ENCODE measurements at places on chromosomes 4 and X.

- DNase-seq = no peak
These were observed 207.5 kb downstream of the FAM47B start for GRCh38 chrX:35150052-35150451.

GRCh38 chr4:56426273-56426672 lies 9.1 kb downstream of the PPAT start:
- DNase-seq = no peak

DNA sequence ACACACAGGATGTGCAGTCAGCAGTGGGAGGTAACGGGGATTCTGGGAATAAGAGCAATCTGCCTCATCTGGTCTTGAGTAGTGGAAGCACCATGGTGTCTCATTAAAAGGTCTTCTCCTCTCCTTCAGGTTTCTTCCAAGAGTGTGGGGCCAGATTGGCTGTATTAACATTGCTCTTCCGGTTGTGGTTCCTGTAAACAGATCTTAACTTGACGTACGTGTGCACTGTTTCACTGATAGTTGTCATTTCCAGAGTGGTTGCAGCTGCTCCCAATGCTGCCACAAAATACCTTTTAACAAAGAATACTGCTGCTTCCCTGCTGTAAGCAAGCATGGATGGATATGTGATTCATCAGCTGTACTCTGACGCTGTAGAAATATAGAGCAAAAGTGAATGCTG lies 1443.4 kb upstream of the TENM3 start:
- no peak for DNase-seq

- no peak for DNase-seq
These were observed 20.6 kb downstream of the NKX1-1 start for GRCh38 chr4:1385373-1386340.

DNA sequence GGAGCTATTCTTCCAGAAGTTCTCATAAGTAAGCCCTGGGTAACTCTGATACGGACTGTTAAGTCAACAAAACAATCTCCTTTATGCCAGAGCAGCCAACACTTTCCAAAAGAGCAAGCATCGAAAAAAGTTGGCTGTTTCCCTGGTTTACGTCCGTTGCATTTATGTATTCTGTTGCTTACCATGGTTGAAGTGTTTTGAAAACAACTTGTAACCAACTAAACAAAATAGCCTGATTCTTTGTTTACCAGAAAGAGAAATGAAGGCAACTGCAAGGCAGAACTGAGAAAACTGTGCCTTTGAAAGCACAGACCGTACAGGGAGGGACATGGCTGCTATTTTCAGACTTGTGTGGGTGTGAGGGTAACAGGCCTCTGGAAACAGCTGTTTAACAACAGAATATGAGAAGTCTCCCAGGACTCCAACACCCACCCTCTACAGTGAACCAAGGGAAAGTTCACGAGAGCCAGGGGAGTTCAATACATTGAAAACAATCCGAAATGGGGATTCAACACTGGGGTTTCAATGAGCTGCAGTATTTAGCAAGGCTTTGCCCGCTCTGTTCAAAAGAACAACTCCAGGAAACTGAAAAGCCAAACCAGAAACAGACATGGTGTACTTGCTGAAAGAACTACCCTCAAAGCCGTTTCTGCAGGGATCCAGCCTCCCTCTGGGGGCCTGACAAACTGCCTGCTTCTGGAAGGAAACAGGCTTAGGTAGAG lies 95.8 kb upstream of the EGFL6 start:
- DNase-seq = no peak

DNA sequence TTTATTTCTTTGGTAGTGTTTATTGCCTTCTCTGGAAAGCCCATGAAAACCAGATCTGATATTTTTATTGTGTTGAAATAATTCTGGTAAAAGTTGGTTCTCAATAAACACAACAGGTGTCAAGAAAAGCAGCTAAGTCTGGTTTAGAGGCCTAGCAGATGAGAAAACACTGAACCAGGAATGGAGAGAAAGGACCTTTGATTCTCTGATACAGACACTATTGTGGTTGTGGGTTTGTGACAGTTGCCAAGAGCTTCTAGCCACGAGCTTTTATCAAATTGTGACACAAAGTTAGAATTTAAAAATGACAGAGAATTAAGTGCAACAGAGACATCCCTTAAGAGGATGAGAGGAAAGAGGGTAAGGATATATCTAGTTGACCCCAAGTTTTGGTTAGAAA lies 42.6 kb downstream of the DDIT4L start:
- DNase-seq = no peak

DNA sequence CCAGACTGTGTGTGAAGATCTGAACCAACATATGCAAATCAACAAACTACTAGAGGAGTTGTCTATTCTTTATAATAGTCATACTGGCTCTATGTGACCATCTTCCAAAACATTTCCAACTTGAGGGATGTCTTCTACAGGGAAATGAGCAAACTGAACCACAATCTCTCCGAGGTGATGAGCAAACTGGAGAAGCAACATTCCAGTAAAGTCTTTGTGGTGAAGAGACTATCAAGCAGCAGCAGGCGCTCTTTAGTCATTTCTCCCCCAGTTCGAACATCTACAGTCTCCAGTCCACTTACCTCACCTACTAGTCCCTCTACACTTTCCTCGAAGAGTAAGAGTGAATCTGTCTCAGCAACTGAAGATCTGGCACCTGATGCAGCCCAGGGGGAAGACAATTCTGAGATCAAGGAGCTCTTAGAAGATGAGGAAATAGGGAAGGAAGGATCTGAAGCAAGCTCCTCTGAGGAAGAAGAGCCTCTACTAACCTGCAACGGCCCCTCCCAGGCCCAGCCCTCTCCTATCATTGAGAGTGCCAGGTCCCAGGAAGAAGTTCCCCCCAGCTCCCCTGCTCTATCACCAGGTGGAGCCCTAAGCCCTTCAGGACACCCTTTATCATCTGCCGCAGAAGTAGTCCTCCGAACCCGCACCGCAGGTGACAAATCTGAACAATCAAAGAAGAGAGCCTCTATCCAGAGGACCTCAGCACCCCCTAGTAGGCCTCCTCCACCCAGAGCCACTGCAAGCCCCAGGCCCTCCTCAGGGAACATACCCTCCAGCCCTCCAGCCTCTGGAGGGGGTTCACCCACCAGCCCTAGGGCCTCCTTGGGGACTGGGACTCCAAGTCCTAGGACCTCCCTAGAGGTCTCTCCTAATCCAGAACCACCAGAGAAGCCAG lies 98.1 kb downstream of the HNRNPD start:
- no peak for DNase-seq

DNA sequence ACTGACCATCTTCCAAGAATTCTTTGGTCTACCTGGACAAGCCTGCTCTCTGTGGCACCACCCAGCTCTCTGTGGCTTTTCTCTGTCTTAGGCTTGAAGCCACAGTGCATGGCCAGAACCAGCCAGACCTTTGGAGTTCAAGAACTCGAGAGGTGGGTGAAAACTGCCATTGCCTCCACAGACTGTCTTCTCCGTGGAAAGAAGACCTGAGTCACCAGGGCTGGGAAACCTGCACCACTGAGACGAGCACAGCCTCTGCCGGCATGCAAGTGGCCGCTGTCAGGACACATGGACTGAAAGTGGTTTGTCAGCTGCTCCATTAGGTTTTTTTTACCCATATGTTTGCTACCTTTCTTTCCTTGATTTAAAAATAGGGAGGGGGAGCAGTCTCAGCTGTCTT lies 74.5 kb downstream of the MGST2 start:
- no peak for DNase-seq

DNA sequence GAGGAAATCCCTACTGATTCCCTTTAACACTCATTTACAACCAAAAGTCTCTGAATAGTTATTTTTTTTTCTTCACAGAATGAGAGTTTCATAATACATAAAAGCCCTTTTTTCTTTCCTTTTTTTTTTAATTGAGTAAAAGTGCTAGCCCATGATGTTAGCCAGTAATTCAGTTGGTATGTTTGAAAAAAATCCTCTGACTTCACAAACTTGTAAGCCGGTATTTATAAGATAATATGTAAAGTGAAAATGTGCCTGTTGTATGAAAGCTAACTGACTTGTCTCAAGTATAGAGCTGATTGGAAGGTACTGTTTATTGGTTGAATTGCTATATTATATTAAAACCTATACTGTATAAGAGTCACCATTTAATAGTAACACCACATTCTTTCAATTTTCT lies 70.2 kb upstream of the NEIL3 start:
- DNase-seq = no peak

- no peak for DNase-seq
These were observed 17.1 kb upstream of the ARHGEF6 start for GRCh38 chrX:136797787-136798186.

- DNase-seq = no peak
These were observed 234.9 kb downstream of the TECRL start for GRCh38 chr4:64174247-64174882.

- DNase-seq = no peak
These were observed 31.3 kb downstream of the CD38 start for GRCh38 chr4:15809466-15809865.

DNA sequence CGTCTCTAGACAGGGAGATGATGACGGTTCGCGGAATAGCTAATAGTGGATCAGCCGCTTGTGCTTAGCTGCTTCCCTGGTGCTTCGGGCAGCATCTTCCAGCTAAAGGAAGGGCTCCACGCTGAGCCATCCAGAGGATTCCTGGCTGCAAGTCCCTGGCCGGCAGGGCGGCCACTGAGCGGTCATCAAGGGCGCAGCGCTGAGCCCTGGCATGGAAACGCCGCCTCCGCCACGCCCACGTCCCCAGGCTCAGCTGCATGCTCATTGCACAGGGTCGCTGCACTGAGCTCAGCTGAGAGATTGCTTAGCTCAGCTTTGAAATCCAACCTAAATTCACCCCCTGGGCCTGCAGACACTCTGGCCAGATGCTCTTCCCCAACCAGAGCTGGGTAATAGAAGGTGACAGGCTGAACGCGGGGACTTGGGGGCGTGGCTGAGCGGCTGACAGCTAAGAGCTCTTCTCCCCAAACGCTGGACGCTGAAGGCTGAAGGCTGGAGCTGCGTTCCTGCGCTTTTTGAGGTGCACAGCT lies 118.2 kb upstream of the KIT start:
- no peak for DNase-seq

- no peak for DNase-seq
These were observed 125.4 kb downstream of the ZNF330 start for GRCh38 chr4:141346144-141346543.

- DNase-seq = no peak
These were observed 912.5 kb downstream of the C4orf33 start for GRCh38 chr4:130008461-130008860.

DNA sequence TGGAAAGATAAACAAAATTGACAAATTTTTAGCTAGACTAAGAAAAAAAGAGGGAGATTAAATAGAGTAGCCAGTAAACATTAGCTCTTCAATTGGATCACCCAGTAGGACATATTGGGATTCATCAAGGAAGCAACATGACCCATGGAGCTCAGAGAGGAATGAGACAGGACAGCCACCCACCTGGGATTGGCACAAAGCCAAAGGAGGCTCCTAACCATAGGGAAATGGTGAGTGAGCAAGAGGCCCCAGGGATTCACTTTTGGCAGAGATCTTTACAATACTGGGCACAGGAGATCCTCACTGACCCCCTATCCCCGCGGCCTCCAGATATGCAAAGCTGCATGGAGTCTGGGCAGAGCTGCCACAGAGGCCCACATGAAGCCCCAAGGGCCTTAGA lies 34.8 kb upstream of the CXCL6 start:
- DNase-seq = no peak

DNA sequence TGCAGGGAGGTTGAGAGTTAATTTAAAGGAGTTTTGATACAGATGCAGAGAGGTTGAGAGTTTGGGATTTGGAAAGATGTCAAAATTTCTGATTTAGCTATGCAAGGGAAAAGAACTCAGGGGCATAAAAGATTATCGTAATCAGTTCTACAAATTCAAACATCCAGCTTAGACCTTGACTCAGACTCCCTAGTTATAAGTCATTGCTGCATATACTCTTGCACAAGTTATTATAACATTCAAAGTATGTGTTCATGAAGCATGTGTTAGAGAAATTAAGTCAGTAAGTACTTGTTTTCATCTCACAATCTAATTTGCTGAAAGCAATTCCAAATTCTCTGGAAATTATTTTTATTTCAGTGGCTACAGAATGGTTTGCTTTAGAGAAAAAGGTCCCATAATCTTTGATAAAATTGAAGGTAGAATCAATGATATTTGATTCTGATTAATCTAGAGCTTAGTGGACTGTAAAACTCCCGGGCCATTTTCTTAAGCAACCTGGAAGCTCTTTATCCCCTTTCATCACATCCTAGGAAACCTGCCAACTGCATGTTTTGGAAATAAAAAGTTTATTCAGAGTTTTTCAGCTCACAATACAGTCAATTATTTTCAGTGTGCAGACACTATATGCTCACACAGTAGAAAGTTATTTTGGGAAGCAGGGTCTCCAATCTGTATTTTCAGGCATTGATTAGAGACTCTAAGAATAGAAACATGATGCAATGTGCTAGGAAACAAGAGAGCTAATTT lies 132.9 kb upstream of the SPANXC start:
- DNase-seq = no peak

DNA sequence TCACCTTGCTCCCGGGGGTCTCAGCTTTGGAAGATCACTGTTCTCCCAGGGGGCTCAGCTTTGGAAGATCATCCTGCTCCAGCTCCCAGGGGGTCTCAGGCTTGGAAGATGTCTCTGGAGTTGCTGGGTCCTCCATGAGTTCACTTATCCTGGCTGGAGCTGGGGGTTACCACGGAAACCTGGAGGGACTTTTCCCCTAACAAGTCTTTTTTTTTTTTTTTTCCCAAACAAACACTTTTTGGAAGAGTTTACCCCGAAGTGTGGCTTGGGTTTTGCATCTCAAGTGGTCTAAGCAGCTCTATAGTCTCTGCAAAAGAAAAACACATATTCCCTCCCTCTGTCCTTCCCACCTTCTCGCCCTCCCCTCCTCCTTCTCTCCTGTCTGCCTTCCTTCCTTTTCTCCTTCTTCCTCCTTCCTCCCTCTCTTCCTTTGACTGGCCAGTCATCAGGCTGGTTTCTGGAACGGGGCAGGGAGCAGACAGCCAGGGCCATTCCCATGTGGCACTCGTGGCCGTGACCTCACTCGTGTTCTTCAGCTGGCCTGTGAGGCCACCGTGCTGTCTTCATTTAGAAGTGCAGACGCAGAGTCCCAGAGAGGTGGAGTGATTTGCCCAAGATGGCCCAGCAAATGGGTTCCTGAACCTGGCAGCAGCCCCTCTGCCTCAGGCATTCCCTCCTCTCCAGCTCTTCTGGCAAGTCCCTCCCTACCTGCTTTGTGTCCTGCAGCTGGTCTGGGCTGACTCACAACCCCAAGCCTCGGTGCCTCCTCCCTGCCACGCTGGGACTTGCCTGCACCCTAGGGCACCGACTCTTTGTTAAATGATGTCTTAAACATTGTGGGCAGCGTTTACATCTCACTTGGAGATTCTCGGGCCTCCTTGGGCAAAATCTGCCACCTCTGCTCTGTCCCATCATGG lies 25.9 kb upstream of the HMX1 start:
- DNase-seq = no peak

DNA sequence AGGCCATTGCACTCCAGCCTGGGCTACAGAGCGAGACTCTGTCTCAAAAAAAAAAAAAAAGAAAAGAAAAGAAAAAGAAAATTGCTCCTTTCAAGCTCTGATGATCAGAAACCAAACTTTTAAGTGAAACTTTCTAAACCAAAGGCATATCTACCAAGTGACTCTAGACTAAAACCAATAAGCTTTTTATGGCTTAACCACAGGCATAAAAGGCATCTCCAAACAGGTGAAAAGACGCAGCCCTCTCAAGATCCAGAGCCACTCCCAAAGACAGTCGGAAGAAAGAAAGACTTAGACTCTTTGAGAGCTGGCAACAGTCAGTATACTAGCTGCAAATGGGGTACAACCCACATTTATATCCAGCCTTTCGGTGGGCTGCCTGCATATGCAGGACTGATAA lies 117.1 kb upstream of the AP1S2 start:
- no peak for DNase-seq

- DNase-seq = no peak
These were observed 2.4 kb upstream of the PCDH10 start for GRCh38 chr4:133146574-133147241.

All from stimulated activated CD8-positive, alpha-beta memory T cell treated with anti-CD3 and anti-CD28 coated beads, Interleukin-7, amount 100 ng/mL, for 4 hours (primary cell).